ENCODE measurements at places on chromosomes 7 and 10.

GRCh38 chr10:1399431-1400100 lies 337.8 kb downstream of the ADARB2 start:
- no peak for DNase-seq

- DNase-seq: no peak
Measured at GRCh38 chr7:115293628-115294240, 371.8 kb downstream of the MDFIC start.

GRCh38 chr10:63382066-63382465 lies 83.7 kb downstream of the JMJD1C start:
- DNase-seq: no peak

DNA sequence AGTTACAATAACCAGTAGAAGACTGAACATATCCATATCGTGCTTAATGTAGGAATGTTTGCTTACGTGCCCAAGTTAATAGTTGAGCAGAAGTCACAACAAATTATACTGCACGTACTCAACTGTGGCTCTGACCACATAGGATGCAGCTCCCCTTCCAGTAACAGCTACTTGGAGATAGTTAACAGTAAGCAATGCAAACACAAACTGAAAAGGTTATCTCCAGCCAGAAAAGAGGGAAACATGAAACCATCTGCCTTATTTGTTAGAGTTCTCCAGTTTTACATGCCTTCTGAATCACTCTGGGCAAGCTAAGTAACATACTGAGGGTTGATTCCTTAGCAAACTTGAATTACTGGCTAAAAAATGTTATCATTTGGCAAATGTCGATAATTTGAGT lies 9.8 kb downstream of the DHX32 start:
- no peak for DNase-seq

- no peak for DNase-seq
Measured at GRCh38 chr10:111478651-111479050, 401.8 kb downstream of the ADRA2A start.

GRCh38 chr10:77297393-77297739 lies 340.2 kb downstream of the KCNMA1 start:
- no peak for DNase-seq

DNA sequence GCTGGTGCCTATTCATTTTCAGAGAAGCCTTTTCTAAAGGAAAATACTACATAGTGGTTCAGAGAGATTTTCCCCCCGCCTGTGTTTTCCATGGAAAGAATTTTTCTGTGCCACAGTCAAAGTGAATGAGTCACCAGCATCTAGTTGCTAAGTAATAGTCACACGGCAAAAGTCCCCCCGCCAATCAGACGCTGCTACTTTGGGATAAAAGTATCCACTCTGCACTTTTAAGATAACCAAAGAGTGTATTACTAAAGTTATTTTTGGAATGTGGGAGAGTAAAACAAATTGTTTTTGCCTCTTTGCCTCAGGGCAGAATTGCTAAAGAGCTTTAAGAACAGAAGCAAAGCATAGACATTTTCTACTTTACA lies 23.5 kb downstream of the ABLIM1 start:
- no peak for DNase-seq

DNA sequence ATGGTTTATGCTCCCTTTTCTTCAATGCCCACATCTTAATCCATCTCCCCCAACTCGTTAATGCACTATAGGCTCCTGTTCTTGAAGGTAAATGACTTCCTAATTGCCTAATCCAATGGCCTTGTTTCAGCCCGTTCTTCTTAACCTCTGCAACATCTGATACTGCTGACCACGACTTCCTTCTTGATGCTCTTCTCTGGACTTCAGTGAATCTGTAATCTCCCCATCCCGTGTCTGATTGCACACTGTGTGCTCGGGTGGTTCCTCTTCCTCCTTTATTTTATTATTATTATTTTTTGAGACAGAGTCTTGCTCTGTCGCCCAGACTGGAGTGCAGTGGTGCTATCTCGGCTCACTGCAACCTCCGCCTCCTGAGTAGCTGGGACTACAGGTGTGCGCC lies 58.9 kb downstream of the HIPK2 start:
- DNase-seq: no peak

DNA sequence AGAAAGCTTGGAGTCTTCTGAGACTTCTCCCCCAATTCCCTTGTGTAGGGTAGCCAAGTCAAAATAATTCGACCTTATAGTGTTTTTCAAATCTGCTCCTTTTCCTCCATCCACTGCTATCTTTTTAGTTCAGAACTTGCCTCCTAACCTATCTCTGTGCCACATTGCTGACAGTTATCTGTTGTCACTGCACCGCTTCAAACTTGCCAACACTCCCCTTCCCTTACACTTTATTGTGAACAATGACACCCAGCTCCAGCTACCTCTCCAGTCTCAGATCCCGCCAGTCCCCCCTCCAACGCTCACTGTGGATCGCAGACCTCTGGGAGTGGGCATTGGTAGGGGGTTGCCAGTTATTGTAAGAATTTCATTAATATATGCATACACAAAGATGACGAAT lies 16.3 kb upstream of the HPS1 start:
- DNase-seq: no peak

DNA sequence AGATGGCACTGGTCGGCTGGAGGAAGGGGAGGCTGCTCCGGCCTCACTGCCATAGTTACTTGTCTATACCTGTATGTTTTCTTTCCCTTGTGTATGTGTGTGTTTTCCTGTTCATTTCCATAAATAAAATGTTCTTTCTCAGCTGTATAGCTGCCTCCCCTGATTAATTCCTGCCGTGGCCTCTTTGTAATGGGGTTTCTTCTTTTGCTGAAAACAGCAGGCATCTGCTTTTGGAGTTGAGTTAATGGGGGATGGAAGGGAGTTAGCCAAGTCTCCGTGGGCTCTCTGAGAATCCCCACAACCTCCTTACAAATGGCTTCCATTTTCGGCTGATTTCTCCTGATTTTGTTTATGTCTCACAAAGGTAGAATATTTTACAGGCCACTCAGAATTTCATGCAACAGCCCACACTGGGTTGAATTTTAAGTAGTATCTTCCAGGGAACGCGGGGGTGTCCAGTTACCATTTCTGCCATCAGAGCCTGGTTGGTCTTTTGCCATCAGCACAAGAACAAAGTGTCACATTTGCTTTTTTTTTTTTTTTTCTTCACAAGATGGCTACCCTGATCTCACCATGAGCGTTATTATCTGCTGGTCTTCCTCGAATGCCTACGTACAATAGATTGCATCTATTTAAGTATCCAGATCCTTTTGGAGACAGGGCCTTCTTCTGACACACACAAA lies 88.1 kb upstream of the NRP1 start:
- no peak for DNase-seq

- DNase-seq: no peak
Measured at GRCh38 chr10:13712476-13712836, 125.7 kb downstream of the PRPF18 start.

DNA sequence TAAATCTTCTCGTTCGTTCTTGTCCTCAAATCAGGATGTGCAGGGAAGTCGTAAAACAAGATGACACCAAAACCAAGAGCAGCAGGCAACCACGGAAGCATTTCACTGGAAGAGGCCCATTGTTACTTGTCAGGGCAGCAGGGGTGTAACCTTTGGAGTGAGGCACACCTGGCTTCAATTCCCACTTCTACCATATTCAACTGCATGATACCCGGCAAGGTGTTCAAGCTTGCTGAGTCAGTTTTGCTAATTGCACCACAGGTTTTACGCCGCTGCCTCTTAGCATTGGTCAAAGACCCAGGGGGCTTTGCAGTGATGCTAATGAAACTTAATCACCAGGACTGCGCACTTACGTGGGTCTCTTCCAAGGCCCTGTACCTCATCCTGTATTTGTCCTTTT lies 50.0 kb upstream of the PTER start:
- DNase-seq: no peak

GRCh38 chr7:40890088-40890692 lies 755.4 kb downstream of the SUGCT start:
- no peak for DNase-seq

- no peak for DNase-seq
Measured at GRCh38 chr10:111725050-111725449, 458.5 kb downstream of the GPAM start.

- no peak for DNase-seq
Measured at GRCh38 chr10:114995468-114996247, 57.7 kb downstream of the TRUB1 start.

- DNase-seq: no peak
Measured at GRCh38 chr7:36155811-36156361, 2.8 kb downstream of the EEPD1 start.

DNA sequence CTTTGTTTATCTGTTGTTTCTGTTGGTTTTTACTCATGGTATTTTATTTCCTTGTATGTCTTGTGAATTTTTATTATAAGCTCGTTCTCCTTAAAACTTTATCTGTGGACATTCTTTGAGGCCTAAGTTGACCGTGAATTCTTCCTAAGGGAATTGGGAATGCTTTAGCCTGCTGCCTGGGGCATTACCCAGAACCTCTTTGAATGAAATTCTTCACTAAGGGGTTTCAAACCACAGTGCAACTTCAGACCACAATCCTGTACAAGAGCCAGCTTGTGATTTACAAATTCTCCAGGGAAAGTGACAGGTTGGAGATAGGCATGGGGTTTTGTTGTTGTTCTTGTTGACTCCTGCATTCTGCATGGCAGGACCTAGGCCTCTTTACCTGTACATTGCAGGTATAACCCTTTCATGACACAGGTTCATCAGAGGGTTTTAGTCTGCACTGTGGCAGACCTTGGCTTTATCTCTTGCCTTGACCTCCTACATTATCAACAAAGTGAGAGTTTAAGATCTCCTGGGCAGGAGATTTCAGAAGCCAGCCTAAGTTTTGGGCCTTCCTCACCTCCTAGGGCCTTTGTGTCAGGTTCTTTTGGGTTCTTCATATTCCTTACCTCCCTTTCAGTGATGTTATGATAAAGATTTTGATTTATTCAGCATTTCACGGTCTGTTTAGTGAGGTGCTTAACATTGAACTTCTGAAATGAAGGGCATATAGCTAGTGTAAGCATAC lies 70.2 kb downstream of the ABCC2 start:
- no peak for DNase-seq

- no peak for DNase-seq
Measured at GRCh38 chr7:94190599-94191061, 186.5 kb upstream of the BET1 start.

DNA sequence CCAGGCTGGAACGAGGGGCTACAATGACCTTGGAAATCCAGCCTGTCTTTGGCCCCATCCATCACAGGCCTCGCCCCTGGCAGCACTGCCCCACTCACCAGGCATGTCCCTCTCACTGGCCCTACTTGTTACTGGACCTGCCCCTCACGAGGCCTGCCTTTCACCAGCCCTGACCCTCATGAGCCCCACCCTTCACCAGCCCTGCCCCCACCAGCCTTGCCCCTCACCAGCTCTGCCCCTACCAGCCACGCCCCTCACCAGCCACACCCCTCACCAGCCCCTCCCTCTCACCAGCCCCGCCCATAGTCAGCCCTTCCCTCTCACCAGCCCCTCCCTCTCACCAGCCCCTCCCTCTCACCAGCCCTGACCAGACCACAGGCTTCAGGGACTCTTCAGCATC lies 57.8 kb downstream of the COL26A1 start:
- no peak for DNase-seq

DNA sequence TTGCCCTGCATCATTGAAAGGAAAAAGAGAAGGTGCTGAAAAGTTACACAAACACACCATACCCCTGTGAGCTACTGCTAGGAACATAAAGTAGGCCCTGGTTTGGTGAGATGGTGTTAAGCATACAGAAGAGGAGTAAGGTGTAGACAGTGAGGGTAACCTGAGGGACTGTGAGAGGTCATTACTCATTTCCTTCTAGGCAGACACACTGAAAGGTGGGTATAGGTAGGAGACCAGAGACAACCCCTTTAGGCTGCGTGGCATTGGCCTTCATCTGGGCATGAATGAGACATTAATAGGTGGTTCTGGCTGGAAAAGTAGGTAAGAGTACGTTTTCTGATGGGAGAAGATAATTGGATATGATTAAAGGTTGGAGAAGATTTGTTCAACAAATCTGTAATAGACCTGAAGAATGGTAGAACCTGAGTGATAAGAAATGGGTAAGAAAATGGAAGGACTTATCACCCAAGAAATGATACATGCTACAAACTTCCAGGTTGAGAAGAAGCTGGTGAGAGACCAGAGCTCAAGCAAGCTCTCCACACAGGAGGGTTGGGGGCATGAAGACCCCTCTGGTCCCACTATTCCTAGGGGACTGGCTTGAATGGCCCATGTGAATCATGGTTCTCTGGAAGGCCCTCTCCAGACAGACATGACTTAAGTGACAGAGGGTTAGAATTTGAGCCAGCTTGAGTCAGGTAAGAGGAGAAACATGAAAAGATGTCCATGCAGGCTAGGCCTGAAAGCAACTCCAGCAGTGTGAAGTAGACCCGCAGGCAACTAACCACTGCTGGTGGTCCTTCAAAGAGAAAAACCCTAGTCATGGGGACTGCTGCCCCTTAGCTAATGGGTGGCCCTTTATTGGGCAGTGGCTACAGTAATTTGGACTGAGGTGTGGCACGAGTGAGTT lies 3.8 kb downstream of the COMTD1 start:
- no peak for DNase-seq

GRCh38 chr10:31921031-31921430 lies 7.6 kb downstream of the ARHGAP12 start:
- no peak for DNase-seq

- no peak for DNase-seq
Measured at GRCh38 chr10:132485391-132485790, 52.2 kb upstream of the INPP5A start.

GRCh38 chr7:157009170-157009777 lies 1.2 kb downstream of the MNX1 start:
- no peak for DNase-seq

DNA sequence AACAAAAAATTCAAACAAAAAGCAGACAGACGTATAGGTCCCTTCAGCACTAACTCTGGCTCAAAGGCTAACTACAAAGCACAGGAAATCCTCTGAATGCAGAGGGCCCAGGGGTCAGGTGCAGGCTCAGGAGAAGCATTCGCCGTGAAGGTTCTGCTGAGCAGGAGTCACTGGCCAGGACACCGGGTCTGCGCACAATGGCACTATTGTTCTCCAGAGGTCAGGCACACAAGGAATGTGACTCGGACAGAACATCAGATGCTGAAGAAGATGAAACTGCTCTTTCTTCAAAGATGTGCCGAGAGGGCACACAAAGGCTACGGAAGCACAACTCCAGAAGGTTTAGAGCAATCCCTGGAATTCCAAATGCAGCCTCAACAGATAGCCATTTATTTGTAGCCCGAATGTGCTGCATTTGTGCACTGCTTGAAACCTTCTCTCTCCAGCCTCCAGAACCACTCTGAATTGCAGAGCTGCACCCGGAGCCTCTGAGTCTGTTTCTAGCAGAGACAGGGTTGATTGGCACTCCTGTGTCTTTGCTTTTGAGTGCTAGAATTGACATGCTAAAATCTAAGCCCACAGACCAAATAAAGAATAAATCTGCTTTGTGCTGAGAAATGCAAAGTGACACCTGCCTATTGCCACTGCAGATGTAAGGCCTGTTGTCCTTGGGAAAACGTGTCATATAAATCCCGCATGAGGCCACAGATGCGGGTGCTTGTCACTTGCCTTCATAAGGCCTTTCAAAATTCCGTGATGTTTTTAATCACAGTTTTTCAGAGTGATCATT lies 85.4 kb upstream of the AFAP1L2 start:
- DNase-seq: no peak

GRCh38 chr7:104225451-104225850 lies 17.6 kb upstream of the ORC5 start:
- DNase-seq: no peak

Data from stimulated activated CD4-positive, alpha-beta T cell treated with anti-CD3 and anti-CD28 coated beads, Interleukin-1b, Interleukin-23, amount 100 ng/mL, for 1 hour (primary cell).